ENCODE measurements at places on chromosomes 3 and 15. TPM values are rescaled to one million over a fixed set of nuclear protein-coding genes. Genes with fewer than 3 reads are reported as not detected.

Gene PPP1R14D
- total RNA-seq: 0.28 TPM

Gene SST
- total RNA-seq: not detected

Gene SOX14
- total RNA-seq: not detected

Gene SHC4
- 1.1 TPM for total RNA-seq

Gene GRK7
- not detected for total RNA-seq

Gene TM4SF18
- total RNA-seq: 44.7 TPM

Gene SPATA12
- 0.52 TPM for total RNA-seq

Gene GOLGA8G
- total RNA-seq: not detected

Gene FMN1
- 0.36 TPM for total RNA-seq

Gene DPH6
- total RNA-seq: 13.4 TPM

Gene LTF
- not detected for total RNA-seq

Gene CPN2
- not detected for total RNA-seq

Gene GPR176
- 11.4 TPM for total RNA-seq

Gene ALAS1
- total RNA-seq: 52.5 TPM

Gene ROPN1
- not detected for total RNA-seq

Gene WWTR1
- total RNA-seq: 135 TPM

Gene GP5
- total RNA-seq: not detected

Gene SCG3
- 0.20 TPM for total RNA-seq

Gene TMEM40
- total RNA-seq: 0.42 TPM

Gene ADAMTS7
- 3.4 TPM for total RNA-seq

Gene SCAANT1
- total RNA-seq: not detected

Gene PFKFB4
- 19.1 TPM for total RNA-seq

Gene RGMA
- 0.39 TPM for total RNA-seq

Gene GOLGA8S
- total RNA-seq: 0.18 TPM

Gene PCNP
- 109 TPM for total RNA-seq

Gene STRA6
- total RNA-seq: 62.5 TPM

Gene NCEH1
- total RNA-seq: 34.3 TPM

Gene ZMYND10
- total RNA-seq: 1.2 TPM

Gene CSPG5
- 1.3 TPM for total RNA-seq

Gene PLCH1
- total RNA-seq: 1.0 TPM

Gene GHSR
- total RNA-seq: not detected

Gene PYGO1
- 8.9 TPM for total RNA-seq

Gene ALDH1A2
- total RNA-seq: 0.16 TPM

Gene SCN11A
- total RNA-seq: not detected

Gene MUC20
- 0.59 TPM for total RNA-seq

Gene TRNT1
- total RNA-seq: 34.9 TPM

Gene CACNA2D2
- 0.42 TPM for total RNA-seq

Gene TLR9
- not detected for total RNA-seq

Gene KNSTRN
- 46.8 TPM for total RNA-seq

Gene FHIT
- 0.78 TPM for total RNA-seq

Gene CFAP91
- total RNA-seq: 0.27 TPM

Gene GOLGA8A
- 6.4 TPM for total RNA-seq

Gene SQOR
- 64.9 TPM for total RNA-seq

Data from A549 treated with DMSO at 1 μM for 4 hours (cell line).